ENCODE measurements at places on chromosomes 16 and 17.

DNA sequence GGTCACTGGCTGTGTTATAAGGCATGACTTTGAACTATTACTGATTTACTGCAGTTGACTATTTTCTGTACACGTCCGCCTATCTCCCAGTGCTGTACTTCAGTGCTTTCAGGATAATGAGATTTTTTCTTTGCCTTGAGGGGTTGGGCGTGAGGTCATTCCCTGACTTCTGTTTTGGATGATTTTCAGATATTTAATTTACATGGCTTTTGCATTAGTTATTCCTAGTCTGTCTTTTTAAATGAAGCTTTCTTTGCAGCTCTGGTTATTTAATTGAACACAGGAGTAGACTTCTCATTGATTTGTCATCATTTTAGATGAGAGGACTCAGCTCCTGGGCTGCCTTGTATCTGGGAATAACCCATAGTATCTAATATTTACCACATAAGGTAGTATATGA is 23.7 kb downstream of the WIPF2 start:
- DNase-seq, result no peak

GRCh38 chr16:68179196-68179795 is 56.6 kb downstream of the ESRP2 start:
- no peak for DNase-seq

- no peak for DNase-seq
Observed at GRCh38 chr16:54281535-54282201, 4.9 kb downstream of the IRX3 start.

- no peak for DNase-seq
Observed at GRCh38 chr17:83153681-83154310, 74.4 kb downstream of the METRNL start.

GRCh38 chr16:79542237-79542774 is 58.2 kb downstream of the MAF start:
- no peak for DNase-seq

DNA sequence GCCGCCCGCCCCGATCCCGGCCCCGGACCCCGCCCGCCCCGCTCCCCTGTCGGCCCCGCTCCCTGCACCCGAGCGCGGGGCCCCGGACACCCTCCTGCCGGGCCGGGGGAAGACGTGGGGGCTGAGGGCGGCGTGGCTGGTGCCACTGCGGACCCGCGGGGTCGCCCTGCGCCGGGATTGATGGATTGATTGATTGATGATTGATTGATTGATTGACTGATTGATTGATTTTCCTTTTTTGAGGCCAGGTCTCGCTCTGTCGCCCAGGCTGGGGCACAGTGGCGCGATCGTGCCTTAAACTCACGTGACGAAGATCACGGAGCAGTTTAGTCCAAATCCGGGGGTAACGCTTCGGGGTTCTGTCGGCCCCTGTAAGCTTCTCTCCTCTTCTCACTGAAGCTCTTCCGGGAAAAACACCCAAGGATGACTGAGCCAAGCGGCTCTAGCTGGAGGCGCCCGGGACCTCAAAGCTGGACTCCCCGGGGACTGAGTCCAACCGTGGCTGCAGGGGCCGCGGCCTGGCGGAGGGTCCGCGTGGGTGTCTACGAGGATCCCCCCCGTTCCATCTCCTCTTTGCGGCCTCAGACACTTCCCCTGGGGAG is 40.2 kb upstream of the BHLHA9 start:
- DNase-seq, result no peak

DNA sequence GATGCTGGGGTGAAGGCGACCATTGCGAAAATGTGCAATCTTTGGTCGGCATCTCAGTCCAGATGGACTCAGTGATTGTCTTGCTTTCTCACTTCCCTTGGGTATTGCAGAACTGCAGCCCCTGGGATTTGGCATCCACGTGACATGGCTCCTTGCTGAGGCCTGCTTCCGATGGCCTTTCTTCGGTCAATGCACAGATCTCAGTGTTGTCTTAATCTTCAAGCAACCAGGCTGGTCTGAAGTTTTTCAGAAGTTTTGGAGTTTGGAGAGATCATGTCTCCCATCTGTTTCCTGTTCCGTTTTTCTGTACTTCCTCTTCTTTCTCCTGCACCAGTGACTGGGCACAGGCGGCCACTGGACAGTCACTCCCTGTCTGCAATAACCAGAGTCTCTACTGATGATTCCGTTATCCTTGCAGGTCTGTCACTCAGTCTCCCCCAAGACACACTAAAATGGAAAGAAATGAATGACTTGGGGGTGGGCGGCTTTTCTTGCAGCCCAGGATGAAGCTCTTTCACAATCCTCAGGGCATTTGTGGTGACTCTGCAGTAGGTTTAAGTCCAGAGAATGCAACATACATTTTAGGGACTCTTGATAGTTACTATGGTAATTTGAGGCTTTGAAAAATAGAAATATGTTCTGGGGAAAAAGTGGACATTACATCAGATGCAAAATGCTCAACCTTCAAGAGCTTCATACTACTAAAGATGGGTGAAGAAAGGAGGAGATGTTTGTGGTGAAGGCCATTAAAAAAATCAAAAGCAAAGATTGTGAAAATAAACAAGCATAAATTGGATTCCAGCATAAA is 106.3 kb upstream of the ZFHX3 start:
- no peak for DNase-seq

DNA sequence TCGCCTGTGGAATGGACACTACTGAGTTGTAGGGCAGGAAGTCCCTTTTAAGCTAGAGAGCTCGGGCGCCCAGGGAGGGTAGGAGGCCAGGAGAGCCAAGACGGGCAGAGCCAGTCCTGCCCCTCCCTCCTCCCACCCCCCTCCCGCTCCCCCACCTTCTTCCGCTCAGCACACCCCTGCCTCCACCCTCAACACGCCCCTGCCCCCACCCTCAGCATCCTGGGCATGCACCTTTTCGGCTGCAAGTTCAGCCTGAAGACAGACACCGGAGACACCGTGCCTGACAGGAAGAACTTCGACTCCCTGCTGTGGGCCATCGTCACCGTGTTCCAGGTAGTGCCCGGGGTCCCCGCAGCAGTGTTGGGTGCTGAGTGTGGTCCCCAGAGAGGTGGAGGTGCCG is 18.3 kb downstream of the TPSG1 start:
- no peak for DNase-seq

DNA sequence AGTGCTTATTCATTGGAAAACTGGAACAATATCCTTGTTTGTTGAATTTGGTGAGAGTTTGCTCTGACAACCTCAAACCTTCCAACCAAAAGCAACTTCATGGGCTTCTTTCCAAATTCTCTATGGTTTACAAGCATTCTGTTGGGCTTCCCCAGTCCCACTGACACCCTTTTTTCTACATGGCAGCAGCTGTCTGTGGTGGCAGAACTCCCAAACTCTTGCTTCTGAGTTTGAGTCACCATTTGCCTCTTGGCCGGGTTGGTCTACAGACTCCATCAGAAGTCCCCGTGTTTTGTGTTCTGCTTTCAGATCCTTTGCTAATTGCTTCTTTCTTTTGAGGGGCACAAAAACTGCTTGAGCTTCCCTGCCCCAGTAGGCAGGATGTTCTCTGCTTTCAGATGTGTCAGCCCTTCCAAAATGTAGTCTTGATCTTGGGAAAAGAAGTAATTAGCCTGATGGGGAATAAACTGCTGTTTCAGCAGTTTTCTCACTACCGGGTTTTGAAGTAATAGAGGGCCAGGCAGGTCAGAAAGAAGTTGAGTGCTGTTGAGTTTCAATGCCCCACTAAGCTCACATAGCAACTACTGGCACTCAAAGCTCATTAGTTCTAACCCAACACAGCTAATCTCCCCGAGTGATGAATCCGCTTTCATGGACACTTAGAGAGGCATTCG is 80.7 kb downstream of the HS3ST3A1 start:
- DNase-seq, result no peak

DNA sequence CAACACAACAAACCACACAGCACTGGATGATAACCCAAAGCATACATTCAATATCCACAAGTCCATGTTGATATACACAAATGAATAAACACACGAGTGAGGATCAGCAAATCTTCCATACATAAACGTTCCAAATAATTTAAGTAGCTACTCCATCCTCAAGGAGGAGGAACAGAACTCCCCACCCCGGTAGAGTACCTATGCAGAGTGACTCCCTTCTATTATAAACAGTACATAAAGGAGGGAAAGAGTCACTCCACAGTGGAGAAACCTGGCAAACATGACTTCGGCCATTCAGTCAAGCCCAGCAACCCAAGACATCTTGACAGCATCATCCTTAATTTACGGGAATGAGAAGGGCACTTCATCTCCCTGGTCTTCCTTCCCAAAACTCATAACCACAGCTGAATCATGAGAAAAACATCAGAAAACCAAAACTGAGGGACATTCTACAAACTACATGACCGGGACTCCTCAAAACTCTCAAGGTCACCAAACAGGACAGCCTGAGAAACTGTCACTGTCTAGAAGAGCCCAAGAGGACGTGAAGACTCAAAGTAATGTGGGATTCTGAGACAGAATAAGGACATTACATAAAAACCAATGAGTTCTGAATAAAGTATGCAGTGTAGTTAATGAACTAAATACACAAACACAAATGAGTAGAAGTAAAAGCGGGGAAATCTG is 5.6 kb downstream of the USP22 start:
- no peak for DNase-seq

- DNase-seq, result peak; percentile 51
Observed at GRCh38 chr17:67435122-67435521, 58.0 kb downstream of the PITPNC1 start.

DNA sequence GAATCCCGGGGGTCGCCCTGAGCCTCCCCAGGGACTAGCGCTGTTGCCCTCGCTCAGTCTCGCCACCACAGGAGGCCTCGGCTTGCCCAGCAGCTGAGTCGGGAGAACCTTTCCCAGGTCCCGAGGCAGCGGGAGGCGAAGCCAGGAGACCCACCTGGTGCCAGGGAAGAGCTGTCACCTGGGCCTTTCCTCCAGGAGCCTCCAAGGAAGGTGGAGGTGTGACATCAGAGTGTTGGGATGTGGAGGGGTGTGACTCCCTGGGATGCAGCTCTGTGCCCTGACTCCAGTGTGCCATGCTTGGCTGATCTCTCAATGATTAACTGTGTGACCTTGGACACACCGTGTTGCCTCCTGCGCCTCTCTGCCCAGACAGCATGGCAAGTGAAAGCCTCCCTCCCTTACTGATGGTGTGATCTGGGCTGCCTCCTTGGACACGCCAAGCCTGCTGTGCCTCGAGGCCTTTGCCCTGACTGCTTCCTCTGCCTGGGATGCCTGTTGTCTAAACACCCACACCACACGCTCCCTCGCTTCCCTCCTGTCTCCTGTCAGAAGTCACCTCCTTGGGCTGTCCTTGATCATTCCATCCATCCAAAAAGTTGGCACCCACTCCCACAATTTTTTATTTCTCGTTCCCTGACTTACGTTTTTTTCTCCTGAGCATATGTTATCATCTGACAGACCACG is 88.0 kb downstream of the CMIP start:
- no peak for DNase-seq

GRCh38 chr17:60369727-60370126 is 22.2 kb downstream of the USP32 start:
- no peak for DNase-seq

GRCh38 chr16:86751076-86752030 is 173.0 kb downstream of the FOXL1 start:
- no peak for DNase-seq

DNA sequence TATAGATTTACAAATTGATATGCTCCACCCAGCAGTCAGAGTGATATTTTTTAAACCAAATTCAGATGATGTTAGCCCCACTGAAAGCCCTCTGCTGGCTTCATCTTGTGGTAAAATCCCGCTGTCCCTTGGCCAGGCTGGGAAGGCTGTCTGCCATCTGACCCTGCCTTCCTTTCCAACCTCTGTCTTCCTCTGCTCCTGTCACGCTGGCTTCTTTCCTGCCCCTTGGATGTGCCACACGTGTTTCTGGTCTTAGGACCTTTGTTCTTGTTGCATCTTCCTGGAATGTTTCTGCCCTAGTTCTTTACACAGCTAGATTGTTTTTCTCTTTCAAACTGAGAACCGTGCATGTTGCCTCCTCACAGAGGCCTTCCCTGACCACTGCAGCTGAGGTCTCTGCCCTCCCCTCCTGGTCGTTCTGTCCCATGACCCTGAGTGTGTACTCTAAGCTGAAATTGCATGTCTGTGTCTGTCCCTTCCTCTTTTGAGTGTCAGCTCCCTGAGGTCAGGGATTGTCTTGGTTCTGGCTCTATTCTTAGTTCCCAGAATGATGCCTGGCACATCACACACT is 11.4 kb downstream of the NT5M start:
- DNase-seq, result no peak

- no peak for DNase-seq
Observed at GRCh38 chr17:81179861-81180260, 13.8 kb upstream of the AATK start.

DNA sequence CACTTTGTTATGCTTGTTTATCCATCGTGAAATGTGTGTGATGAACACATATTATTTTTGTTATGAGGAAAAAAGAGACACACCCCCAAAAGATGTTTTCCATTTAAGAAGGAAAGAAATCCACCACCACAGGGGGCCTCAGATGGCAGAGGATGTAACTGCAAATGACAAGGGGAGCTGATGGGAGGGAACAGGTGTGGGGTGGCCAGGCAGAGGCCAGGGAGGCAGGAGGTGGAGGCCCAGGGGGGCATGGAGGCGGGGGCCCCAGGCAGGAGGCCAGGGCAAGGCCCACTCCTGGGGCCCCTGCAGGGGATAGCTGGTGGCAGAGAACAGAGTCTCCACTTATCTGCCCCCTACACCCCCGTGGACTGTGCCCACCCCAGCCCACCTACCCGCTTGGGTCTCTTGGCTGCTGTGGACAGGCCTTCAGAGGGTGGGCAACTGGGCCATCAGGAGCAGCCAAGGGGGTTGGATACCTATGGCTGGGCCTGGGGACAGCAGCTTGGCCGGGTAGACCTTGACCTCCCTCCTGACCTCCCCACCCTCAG is 28.0 kb downstream of the PPL start:
- DNase-seq, result no peak
